ENCODE measurements at places on chromosomes 11 and 22. TPM values are rescaled to one million over a fixed set of nuclear protein-coding genes. Genes with fewer than 3 reads are reported as not detected.

- H3K27ac ChIP-seq: no peak overlapping the region
- peaks cover 2% of the 10 kb centered on the region for H3K4me1 ChIP-seq
- peaks cover 3% of the 10 kb centered on the region for H3K27me3 ChIP-seq
- H3K36me3 ChIP-seq: no peaks in the 10 kb centered on the region
- no peak for DNase-seq
Measured at GRCh38 chr11:61895046-61895717, 3.8 kb upstream of the FADS3 start.

Gene UBE2L6
- 30.6 TPM for total RNA-seq

DNA sequence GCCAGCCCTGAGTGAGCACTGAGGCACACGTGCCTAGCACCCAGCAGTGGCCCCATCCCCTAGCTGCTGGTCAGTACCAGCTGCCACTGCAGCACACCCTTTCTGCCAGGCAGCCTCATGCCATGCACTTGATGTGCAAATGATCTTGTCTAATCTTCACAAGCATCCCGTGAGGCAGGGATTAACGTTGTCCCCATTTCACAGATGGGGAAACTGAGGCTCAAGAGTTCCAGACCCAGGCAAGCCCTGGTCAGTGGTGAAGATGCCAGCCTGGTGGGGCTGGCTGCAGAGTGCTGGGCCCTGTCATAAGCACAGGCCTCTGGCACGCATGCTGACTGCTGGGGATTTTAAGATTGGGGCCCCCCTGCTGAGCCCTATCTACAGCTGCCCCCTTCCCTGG, 8.4 kb upstream of the CDKN1C start:
- peaks cover 2% of the 10 kb centered on the region for H3K4me1 ChIP-seq
- no peak for DNase-seq
- H3K27ac ChIP-seq: no peak overlapping the region
- H3K36me3 ChIP-seq: no peaks in the 10 kb centered on the region
- no peak overlapping the region for H3K4me3 ChIP-seq

DNA sequence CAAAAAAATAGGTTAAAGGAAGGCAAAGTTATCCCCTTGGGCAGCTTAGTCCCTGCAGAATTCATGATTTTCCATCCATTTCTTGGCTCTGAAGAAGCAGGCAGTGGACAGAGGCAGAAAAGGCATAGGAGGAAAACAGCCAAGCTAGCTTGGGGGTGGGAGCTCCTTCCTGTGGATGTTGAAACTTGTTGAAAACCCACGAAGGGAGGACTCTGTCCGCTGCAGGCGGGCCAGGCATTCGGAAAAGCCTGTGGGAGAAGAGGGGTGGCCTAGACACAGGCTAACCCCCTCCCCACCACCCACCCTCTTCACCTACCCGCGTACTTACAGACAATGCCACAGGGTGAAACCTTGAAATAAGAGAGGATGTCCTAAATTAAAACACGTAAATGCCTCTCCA, 72.1 kb downstream of the C22orf31 start:
- H3K27ac ChIP-seq: no peak overlapping the region
- no peak for DNase-seq
- H3K4me1 ChIP-seq: peaks cover 5% of the 10 kb centered on the region
- no peaks in the 10 kb centered on the region for H3K27me3 ChIP-seq

GRCh38 chr11:1153951-1154493, 3.7 kb upstream of the MUC5AC start:
- H3K4me1 ChIP-seq: peaks cover 7% of the 10 kb centered on the region
- H3K27me3 ChIP-seq: peaks cover 8% of the 10 kb centered on the region
- peak; percentile 8 for DNase-seq
- H3K36me3 ChIP-seq: no peaks in the 10 kb centered on the region

Gene BTBD18
- total RNA-seq: not detected

DNA sequence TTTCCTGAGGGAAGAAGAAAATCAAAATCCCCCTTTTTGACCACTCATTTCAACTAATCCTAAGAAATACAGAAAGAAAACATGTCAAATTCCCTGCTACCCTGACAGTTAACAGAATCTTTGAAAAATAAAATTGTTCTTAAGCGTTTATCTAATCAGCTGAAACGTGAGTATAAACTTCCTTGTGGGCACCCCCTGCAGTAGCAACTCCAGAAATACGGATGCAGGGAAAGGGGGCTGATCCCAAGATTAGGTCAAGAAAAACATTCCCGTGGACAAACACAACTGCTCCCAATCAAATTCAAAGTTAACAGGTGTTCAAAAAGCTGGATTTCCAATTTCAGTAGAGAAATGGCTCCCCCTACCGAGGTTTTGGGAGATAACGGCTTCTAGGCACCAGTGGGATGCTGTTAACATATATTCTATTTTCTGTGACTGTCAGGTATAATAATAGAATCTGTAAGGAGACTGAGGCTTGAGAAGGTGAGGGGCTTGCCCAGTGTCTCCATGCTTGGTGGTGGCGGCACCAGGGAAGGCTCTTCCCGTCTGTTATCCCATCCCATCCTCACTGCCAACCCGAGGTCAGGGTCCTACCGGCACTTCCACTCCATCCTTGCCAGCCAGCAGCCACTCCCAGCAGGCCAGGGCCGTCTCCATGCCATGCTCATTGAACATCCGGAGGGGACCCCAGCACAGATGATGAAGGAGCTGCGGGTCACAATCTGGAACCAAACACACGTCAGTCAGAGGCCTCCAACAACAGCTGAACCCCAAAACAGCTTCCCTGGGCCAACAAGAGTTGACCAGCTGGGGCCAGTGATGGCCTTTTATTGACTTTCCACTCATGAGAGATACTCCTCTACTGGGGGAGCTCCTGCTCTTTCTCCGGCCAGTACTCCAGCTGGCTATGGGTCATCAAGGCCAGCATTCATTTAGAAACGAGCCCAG, 32.0 kb upstream of the SERPIND1 start:
- DNase-seq: no peak
- H3K27ac ChIP-seq: no peak overlapping the region
- H3K4me3 ChIP-seq: no peak overlapping the region
